ENCODE measurements at places on chromosomes 5 and 9.

- peak; percentile 89 for DNase-seq
These were observed 4.6 kb upstream of the SLC25A48 start for GRCh38 chr5:135829681-135830383.

DNA sequence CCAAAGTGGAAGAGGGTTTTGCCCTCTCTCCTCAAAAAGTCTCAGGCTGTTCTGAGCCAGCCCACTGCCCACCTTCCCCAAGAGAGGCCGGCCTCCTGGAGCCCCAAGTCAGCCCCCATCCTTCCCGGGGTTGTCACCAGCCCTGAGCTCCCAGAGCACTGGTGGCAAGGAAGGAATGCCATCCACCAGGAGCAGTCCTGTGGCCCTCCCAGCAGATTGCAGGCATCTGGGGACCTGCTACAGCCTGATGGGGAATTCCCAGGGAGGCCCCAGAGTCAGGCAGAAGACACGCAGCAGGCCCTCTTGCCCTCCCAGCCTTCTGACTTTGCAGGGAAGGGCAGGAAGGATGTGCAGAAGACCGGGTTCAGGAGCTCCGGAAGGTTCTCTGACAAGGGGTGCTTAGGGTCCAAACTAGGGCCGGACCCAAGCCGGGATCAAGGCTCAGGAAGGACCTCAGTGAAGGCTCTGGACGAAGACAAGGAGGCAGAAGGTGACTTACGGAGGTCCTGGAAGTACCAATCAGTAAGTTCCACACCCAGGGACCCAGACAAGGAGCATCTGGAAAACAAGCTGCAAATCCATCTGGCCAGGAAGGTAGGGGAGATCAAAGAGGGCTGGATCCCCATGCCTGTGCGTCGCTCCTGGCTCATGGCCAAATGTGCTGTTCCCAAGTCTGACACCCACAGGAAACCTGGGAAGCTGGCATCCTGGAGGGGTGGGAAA, 3.7 kb downstream of the SPATA31E1 start:
- DNase-seq: no peak

DNA sequence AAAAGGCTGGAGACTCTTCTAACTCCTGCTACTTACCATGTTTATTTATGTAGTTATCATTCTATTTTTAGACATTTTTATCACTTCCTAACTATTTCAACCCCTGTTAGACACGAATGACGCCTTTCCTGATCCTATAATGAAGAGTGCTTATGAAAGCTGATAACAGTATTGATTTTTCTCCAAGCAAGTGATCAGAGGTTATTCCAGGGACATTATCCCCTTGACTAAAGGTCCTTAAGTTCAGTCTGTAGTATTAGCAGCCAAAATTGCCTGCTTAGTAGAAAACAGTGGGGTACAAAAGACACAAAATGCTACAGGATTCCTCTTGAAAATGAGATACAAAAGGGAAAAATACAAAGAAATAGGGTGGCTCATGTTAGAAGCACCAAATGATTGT, 235.6 kb downstream of the DNAH5 start:
- no peak for DNase-seq

GRCh38 chr5:141558150-141558549, 60.6 kb downstream of the DIAPH1 start:
- DNase-seq: no peak

DNA sequence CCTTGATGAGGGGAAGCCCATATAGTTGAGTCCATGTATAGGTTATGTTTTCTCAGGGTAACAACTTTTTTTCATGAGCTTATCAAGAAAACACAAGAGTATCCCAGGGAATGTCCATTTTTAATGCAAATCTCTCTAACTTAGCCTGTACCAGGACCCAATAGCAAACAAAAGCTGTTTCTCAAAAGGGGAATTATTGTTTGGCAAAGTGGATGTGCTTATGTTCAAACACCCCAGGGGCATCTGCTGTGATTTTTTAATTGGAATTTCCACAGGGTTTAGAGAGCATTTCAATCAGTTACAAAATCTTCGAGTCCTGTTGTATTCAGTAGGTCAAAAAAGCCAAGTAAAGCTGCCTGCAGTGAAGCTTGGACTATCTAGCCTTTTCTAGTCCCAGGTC, 33.4 kb upstream of the CSNK1G3 start:
- DNase-seq: no peak

DNA sequence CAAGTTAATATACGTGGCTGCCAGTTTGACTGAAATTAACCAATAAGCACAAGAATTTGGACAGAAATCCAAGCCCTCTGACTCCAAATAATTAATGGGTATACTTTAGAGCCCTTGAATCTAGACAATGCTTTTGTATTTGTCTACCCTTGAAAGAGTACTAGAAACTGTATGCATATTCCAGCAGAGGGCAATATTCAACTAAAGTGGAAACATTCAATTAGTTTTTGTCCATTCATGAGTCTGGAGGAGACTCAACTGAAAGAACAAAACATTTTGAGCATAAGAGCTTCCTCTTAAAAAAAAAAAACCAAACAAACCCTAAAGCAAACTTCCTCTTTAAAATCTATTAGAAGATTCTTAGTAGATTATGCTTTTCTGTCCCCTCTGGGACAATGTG, 157.8 kb downstream of the ARHGEF28 start:
- peak; percentile 29 for DNase-seq

DNA sequence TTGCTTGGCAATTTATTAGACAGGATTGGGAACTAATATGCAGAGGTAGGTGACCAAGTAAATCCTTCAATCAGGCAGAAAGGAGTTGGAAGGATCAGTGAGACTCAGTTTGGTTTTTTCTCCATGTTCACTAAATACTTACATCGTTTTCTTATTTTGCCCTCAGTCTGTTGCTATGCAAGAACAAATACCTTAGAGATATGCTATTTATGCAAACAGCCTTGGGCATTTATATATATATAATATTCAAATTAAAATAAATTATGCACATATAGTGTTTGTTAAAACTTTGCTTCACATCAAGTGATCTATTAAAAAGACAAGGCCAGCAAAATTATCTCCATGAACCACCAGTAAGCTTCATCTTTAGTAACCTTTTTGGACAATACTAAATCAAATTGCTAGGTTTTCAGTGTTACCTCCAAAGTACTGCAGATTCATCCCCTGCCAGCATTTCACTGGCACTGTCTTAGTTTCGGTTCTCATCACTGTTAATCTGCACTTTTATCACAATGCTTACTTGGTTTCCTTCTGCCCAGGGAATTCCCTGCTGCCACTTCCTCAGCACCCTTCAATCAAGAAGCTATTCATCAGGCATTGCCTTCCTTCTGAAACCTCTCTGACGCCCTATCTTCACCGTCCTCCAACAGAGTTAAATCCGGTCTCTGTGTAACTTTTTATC, 26.0 kb upstream of the LIFR start:
- no peak for DNase-seq

- peak; percentile 81 for DNase-seq
These were observed 33.5 kb upstream of the EBF1 start for GRCh38 chr5:159133041-159133741.

DNA sequence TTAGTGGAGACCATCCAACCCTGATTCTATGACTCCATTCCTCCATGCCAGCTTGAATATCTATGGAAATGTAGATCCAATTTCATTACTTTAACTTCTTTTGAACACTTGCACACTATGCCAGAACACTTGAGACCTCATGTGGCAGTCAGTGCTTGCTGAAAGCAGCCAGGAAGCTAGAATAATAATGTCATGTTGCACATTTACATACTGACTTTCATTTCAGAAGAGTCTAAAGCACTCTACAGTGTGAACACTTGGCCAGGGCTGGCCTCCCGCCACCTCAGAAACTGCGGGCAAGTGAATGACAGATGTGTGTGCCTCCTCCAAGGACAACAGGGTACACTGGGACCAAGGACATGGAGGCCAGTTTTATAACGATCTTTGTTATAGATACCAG, 97.3 kb downstream of the SLF1 start:
- DNase-seq: no peak

DNA sequence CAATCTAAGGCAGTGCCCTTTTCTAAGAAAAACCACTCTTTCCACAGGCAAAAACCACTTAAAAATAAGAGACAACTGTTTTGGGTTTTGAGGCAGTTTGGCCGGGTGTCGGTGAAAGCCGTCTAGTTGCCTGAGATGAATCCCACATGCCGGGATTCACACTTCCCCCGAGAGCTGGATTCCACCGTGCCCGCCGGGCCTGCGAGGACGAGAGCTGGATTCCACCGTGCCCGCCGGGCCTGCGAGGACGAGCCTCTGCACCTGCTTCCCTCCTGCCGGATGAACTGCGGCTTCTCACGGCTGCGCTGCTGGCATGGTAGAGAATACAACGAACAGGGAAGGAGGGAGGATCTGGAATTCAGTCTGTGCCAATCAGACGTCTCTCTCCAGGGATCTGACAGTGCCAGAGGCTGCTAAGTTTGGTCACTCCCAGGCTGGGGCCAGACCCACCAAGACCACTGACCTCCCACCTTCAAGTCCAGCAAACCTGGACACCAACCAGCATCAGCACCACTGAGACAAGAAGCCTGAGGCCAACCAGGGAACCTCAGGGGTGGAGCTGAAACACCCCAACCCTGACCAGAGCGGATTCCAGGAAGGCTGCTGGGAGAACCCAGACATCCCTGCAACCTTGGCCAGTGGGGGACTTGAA, 23.0 kb downstream of the VAV2 start:
- no peak for DNase-seq

- no peak for DNase-seq
These were observed 41.8 kb upstream of the FGF1 start for GRCh38 chr5:142727735-142728047.

DNA sequence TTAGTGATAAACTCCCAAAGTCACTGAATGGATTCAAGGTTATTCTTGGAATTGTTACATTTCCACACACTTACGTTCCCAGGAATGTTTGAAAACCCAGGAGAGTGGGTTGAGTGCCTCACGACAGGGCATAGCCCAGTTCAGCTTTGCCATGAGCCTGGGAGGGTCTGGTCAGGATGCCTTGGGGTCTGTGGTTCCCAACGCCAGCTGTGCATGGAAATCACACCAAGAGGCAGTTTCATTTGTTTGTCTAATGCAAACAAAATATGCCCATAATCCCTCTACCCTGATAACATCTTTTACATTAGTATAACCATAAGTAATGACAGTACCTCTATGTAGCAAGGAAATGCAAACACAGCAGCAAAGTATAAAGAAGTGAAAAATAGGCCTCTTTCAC, 25.3 kb upstream of the MSX2 start:
- no peak for DNase-seq

DNA sequence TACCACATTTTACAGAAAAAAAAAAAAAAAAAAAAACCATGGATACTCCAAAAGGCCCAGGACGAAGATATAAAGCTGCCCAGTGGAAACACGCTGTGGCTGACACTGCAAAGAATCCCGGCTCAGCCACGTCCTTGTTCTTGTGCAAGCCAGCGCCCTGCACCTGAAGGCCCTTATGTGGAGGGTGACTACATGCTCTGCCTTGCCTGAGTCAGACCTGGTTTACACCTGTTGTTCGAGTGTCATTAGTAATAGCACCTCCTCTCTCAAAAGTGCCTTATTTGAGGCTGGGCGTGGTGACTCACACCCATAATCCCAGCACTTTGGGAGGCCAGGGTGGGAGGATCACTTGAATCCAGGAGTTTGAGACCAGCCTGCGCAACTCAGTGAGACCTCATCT, 54.3 kb upstream of the ZSWIM6 start:
- DNase-seq: no peak

GRCh38 chr9:88387552-88388202, 567 bp upstream of the SPIN1 start:
- DNase-seq: peak; percentile 78

DNA sequence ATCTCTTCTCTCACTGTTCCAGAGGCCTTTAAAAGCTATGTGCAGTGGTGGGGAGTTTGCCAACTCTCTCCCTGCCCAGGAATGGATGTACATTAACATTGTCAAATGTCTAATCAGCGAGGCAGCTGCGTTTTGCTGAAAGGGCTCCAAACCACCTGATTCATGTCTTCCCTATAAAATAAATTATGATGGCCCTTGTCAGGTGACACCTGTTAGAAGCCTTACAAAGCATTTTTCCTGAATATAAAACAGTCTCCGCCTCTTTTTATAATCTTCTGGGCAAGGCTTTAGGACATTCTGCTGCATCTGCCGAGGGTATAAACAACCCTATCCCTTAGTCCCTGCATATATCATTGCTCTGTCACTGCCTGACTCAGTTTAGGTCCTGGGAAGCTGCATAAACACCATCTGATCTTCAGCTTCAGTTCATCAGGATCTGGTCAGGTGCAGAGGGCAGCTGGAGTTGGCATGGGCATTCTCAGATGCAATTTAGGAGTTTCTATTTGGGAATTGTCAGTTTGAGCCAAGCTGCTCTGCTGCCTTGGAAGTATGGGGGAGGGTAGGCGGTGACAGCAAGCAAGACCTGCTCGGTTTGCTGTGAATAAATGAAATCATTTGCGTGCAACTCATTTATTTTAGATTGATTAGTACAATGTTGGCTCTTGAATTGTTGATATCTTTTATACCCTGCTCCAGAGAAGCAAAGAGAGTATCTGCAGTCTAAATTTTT, 103.5 kb downstream of the ACER2 start:
- no peak for DNase-seq

- no peak for DNase-seq
These were observed 79.6 kb downstream of the SMIM15 start for GRCh38 chr5:61082516-61083280.

DNA sequence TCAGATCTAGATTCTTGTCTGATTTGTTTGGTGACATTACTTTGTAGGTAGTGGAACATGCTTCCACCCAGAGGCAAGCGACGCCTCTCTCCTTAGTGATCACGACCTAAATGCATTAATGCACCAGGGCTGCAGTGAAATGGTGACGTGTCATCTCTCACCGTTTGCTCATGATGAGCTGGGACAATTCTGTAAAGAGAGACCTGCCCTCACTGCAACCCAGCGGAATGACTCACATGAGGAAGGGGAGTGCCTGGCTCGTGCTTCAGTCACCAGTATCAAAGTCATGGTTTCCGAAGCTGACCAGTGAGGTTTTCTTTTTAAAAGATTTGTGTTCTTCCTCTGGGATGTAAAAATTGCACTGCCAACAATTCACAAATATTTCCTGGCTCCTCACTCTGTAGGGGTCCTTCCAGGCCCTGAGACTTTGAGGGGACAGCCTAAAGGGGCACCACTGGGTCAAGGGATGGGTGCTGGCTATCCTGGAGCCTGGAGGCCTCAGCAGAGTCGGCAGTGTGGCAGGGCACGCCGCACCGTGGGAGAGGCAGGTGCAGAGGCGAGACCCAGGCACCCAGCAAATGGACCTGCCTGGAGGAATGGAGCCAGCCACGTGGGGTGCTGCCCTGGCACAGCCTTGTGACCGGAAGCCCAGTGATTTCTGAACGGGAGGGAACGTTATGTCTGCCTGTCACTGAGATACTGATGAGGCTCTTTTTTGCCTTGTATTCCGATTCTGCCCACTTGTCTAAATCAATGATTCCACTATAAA, 17.3 kb downstream of the QSOX2 start:
- peak; percentile 61 for DNase-seq

DNA sequence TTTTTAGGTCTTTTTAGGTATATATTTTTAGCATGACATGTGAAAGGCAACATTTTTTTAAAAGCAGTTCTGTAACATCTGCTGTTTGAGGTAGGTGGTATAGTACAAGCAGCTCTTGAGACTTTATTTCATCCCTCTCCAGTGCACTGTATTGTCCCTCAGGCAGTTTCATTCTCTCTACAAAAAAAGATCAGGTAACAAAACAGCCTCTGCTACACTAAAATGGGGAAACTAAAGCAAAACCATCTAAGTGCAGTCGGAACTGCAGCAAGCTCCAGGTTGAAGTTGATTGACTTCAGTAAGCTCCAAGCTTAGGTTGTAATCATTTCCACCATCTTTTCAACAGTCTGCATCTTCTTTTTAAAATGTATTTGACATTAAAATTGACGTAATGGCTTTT, 195.6 kb downstream of the DEPDC1B start:
- no peak for DNase-seq

GRCh38 chr5:59319250-59319649, 574.3 kb downstream of the PDE4D start:
- DNase-seq: no peak

GRCh38 chr5:35319333-35320002, 89.2 kb upstream of the PRLR start:
- DNase-seq: no peak
